ENCODE measurements at places on chromosomes 3 and 15.

GRCh38 chr3:126992216-126992615, 9.3 kb downstream of the PLXNA1 start:
- DNase-seq: no peak

GRCh38 chr3:10284496-10284895, 8.3 kb downstream of the GHRL start:
- no peak for DNase-seq

DNA sequence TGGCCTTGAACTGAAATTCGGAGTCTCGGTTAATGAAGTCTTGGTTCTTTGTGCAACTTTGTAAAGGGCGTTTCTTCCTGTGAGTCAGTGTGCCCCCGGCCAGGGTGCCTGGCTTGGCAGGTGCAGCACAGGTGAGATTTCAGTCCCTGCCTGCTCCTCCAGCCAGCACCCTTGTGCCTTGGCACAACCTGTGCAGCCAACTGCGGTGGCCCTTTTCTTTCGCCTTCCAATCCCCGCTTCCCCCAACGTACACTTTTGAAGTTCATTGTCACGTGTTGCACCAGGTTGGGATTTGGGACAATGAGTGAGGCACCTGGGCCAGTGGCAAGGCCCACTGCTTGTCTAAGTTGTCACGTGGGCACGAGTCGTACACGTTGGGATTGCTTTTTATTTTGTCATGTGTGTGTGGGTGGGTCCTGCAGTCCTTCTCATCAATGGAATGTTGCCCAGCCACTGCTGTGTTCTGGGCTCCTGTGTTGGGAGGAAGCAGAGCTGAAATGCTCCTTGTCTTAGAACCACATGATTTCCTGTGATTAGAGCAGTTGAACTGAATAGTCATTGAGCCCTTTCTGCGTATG, 242.9 kb upstream of the BHLHE40 start:
- DNase-seq: no peak

DNA sequence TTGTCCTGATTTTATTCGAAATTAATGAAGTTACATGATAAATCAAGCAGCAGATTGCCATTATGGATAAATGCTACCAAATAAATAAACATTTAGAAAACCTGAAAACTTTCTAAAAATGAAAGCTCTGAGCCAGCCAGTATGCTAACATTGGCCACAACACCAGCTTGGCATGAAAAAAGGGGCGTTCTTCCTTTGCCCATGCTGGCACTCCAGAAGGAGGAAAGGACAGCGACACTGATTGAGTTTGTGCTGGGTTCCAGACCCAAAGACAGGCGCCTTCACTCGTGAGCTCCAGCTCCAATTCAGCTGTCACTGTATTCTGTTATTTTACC, 5.1 kb downstream of the STIMATE start:
- DNase-seq: no peak

GRCh38 chr3:159280386-159281191, 478.7 kb downstream of the MFSD1 start:
- DNase-seq: no peak

GRCh38 chr3:184289426-184289938, 9.6 kb upstream of the PSMD2 start:
- DNase-seq: peak; percentile 53

GRCh38 chr3:147680837-147681483, 271.8 kb downstream of the ZIC1 start:
- no peak for DNase-seq

GRCh38 chr15:66476535-66476934, 21.0 kb downstream of the SNAPC5 start:
- DNase-seq: no peak

DNA sequence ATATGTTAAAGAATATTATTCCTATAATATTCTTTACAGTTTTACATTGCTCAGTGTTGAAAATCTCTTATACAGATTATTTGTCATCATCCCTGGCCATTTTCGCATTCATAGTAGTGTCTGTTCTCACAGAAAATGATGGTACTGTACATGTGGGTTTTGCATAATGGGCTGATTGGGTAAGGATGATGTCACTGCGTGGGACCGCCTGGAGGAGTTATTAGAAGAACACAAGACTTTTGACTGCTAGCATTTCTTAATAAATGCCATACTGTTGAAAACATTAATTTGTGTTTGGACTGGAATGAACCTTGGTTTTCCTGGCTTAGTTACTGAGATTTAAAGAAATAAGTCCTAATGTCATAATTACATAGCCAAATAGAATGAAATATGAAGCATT, 20.3 kb downstream of the LRCH3 start:
- DNase-seq: no peak

DNA sequence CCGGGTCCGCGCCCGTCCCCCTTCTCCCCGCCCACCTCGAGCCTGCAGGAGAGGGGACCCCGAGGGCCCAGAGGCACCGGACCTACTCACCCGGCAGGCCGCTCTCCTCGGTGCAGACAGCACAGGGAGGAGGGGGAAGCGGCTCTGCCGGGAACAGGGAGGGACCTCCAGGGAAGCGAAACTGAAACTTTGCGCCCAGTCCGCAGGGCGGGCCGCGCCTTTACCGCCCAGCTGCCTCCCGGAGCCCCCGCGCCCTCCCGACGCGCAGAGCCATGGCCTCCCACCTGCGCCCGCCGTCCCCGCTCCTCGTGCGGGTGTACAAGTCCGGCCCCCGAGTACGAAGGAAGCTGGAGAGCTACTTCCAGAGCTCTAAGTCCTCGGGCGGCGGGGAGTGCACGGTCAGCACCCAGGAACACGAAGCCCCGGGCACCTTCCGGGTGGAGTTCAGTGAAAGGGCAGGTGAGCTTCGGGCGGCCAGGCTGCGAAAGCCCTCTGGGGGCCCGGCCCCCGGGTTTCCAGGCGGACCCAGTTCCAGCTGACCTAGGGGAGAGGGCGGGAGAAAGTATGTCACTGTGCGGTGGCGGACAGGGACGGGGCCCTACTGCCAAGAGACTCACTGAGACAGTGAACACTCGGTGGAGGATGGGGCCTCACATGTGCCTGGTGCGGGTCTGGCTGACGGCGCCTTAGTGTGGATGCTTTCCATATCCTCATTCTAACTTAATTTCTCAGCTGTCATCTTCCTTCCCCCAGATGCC, at the start of the genes DTX3L and PARP9:
Gene DTX3L, plus strand, starts transcription at position 184 of the 758 bp plus-strand sequence. Its CDS starts 89 bp downstream, at position 273.
Gene PARP9, minus strand, starts transcription at position 146 of the 758 bp plus-strand sequence. CDS start 4,680 bp downstream, outside the sequence.
- DNase-seq: no peak

GRCh38 chr3:141878326-141878725, 1.9 kb downstream of the ATP1B3 start:
- no peak for DNase-seq

DNA sequence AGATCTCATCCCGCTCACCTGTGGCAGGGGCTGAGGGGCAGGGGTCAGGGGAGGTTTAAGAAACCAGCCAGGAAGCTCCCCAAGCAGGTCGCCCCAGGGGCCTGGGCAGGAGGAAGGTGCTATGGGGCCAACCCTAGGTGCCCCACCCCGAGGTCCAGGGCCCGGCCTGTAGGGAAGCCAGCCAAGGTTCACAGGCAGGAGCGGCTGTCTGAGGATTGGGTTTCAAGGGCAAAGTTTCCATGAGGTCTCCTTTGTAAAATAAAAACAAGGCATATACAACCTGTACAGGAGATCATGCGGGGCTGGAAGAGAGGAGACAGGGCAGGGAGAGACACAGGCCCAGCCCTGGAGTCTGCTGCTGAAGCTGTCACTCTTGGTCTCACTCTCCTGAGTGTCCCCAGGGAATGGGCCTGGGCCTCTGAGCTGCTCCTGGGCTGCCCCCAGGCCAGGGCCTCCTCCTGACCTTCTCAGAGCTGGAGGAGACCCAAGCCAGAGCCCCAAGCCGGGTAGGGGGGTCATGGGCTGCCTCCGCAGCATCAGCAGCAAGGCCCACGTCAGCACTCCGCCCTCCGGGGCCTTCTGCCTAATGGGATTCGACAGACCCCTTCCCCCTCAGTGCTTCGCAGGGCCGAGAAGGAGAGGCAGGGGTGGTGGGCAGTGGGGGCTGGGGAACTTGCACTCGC, 5.5 kb downstream of the CPLX3 start:
- no peak for DNase-seq

DNA sequence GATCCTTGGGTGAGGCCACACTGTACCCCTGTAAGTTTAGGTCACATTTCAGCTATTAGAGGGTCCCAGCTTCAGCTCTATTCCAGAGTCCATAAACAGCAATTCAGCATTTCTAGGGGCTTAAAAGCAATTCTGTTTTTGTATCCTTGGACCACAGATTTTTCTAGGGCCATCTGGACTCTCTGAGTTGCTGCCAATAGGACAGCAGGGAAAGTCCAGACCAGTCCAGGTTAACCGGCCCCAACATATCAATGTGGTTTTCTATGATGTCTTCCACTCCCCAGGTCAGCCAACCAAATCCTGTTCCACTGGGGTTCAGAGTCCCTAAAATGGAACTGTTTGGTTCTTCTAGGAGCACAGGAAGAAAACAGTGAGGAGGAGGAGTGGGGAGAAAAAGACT, 40.0 kb downstream of the TYRO3 start:
- no peak for DNase-seq

GRCh38 chr3:170037463-170038433, at the start of gene GPR160:
Gene GPR160, plus strand, starts transcription at chr3:170037995. Its CDS starts 45,978 bp downstream, at chr3:170083973.
- DNase-seq: peak; percentile 30
